Neural crest cell (in vitro differentiated cells): ENCODE measurements at places on chromosomes 12 and 14. TPM values are rescaled to one million over a fixed set of nuclear protein-coding genes. Genes with fewer than 3 reads are reported as not detected.

The AKAP6 gene
- total RNA-seq = 9.4 and 9.7 TPM in 2 replicates

- peak; percentile 34 for DNase-seq
- H3K4me3 ChIP-seq = peak overlapping the region; percentile 91
- peaks cover 41% of the 10 kb centered on the region for H3K4me1 ChIP-seq
- H3K27me3 ChIP-seq = peaks cover 38% of the 10 kb centered on the region
- no peak overlapping the region for H3K27ac ChIP-seq
- peaks cover under 1% of the 10 kb centered on the region for H3K36me3 ChIP-seq
These were observed 2.2 kb downstream of the DACT1 start for GRCh38 chr14:58639842-58640484.

The RNASE7 gene
- total RNA-seq = not detected in 2 replicates

The IFNG gene
- total RNA-seq = not detected in 2 replicates

DNA sequence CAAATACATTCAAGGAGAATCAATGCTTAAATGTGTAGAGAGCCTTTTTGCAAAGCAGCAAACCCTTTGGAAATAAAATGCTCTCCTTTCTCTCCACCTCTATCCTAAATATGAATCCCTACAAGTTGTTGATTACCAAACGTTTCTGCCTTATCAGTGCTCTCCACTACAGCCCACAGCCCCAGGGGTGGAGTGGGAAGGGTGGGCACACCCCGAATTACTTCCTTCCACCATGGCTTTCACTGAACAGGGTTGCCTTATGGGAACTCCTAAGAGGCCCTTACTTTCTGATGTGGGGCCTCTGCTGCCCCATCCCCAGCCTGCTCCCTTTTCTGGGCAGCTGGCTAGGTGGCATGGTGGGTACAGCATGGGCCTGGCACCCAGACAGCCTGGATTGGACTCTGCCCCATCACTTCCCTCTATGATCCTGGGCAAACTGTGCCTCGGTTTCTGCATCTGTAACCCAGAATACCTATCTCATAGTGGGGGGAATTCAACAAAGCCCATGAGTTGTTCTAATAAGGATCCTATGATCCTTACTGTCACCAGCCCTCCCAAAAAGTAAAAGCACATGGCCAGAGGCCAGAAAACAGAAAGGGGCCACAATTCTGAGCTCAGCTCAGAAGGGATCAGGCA, 16.1 kb downstream of the AK7 start:
- no peak overlapping the region for H3K27ac ChIP-seq
- DNase-seq = no peak
- peaks cover 5% of the 10 kb centered on the region for H3K4me1 ChIP-seq
